ENCODE measurements at places on chromosomes 16 and 17.

DNA sequence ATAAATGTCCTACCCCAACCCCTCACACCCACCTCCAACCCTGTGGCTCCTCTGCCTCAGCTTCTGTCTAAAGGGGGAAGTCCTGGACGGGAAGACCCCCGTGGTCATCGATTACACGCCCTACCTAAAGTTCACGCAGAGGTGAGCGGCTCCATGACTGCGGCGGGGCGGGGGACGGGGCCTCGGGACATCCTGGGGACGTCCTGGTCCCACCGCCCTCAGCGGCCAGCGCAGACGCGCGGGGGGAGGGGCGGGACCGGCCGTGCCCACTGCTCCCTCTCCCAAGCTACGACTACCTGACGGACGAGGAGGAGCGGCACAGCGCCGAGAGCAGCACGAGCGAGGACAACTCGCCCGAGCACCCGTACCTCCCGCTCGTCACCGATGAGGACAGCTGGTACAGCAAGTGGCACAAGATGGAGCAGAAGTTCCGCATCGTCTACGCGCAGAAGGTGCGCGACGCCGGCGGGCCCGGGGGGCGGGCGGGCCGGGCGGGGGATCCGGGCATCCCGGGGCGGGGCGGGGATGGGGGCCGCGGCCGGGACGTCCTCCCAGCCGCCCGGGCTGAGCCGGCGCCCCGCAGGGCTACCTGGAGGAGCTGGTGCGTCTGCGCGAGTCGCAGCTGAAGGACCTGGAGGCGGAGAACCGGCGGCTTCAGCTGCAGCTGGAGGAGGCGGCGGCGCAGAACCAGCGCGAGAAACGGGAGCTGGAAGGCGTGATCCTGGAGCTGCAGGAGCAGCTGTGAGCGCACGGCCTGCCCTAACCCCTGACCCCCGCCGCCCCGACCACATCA, 6.7 kb downstream of the RUNDC3A start:
- peak; percentile 17 for DNase-seq

GRCh38 chr17:39536468-39536867, 71.3 kb downstream of the NEUROD2 start:
- DNase-seq, result peak; percentile 64

DNA sequence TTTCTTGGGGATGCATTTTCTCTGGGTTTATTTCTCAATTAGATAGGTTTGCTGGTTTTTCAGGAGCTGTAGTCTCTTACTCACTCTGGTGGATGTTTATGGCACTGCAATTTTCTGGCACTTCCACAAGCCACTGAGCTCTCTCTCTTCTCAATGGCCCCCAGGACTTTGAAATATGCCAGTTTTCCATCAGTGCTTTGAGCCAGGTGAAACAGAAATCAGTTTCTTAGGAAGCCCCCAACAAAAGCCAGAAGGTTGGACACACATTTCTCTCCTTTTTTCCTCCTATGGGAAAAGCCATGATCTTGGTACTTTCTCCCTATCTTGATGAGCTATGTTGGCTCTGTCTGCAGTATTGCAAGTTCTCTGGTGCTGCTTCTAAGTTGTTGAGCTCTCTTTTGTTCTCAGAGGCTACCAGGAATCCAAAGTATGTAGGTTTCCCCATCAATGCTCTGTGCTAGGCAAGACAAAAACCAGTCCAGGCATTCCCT, 90.7 kb upstream of the SMIM36 start:
- DNase-seq, result peak; percentile 72

- DNase-seq, result no peak
Measured at GRCh38 chr17:67362173-67362572, 4.2 kb downstream of the PSMD12 start.

Data from amniotic epithelial cell (primary cell).